GM04503 (cell line): ENCODE measurements at places on chromosomes 3 and 15.
A peak's percentile ranks its signal among the peaks of the same experiment; 100 is the strongest.

GRCh38 chr3:118036215-118036614 lies 998.4 kb downstream of the IGSF11 start:
- DNase-seq = no peak

- peak; percentile 92 for DNase-seq
Measured at GRCh38 chr3:174295306-174296092, 563.6 kb upstream of the NAALADL2 start.

DNA sequence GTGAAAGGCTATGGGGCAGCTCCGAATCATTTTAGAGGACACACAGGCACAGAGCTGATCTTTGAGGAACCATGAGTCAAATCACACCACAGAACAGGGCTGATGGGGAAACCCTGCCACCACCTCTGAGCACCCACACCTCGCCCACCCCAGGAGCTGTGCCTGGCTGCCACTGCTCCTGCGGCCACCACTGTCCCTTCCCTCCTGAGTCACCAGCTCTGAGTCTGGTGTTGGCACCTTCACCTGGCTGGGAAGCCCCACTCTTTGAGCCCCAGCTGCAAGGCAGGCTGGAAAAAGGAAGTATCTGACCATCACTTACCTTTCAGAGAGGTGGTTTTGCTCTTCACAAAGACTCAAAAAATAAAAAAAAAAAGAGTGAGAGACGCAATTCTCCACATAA lies 63.6 kb upstream of the MEF2A start:
- DNase-seq = no peak

DNA sequence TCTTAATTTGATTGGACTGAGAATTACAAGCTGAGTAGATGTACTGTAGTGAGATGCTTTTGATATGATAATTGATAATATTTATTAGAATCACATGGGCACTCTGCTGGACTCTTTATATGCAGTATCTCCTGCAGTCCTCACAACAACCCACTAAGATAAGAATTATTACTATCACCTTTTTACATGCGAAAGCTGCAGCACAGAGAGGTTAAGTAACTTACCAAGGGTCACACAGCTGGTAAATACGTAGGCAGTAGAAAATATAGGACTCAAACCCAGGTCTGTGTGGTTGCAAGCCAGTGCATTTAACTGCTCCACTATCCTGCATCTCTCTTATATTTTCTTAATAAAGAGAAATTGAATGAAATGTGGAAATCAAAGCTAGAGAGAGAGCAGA lies 392.8 kb upstream of the RORA start:
- no peak for DNase-seq

GRCh38 chr3:169955406-169955805 lies 11.2 kb upstream of the SEC62 start:
- no peak for DNase-seq

- DNase-seq = no peak
Measured at GRCh38 chr3:65785065-65785645, 253.6 kb downstream of the MAGI1 start.

GRCh38 chr3:184470551-184470950 lies 90.7 kb downstream of the CHRD start:
- no peak for DNase-seq

- no peak for DNase-seq
Measured at GRCh38 chr15:29568840-29569532, 253.3 kb downstream of the TJP1 start.

- no peak for DNase-seq
Measured at GRCh38 chr15:58403581-58403980, 28.2 kb upstream of the LIPC start.

DNA sequence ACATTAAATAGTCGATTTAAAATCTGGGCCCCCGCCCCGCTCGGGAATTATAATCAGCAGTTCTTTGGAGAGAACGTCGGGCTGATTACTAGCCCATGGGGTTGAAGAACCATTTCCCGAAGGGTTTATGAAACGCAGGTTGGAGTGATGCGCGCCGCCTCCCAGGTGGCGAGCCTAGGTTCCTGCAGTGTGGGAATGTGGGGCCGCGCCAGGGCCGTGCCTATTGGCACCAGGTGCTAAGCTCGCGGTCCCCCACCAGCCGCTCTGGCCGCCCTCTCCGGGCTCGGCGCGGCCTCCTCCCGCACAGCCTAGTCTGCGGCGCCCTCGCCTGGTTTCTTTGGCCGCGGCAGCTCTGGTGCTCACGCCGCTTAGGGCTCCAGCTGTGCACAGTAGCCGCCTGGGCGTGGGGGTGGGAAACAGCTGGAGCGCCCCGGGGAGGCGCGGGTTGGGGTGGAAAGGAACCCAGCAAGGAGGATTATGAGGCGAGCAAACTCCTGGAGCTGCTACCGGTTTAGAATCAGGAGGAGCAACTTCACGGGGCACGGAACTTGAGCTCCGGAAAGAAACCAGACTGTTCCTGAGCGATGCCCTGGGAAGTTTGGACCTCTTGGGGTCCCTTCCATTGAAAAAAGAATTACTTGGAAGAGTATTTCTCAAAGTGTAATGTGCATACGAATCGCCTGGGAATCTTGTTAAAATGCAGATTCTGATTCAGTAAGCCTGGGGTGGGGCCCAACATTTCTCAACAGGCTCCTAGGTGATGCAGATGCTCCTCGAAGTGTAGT lies 5.6 kb upstream of the MECOM start:
- DNase-seq = no peak

GRCh38 chr15:78625606-78626280 lies 4.9 kb upstream of the CHRNA3 start:
- no peak for DNase-seq

- DNase-seq = no peak
Measured at GRCh38 chr3:128113817-128114794, 9.5 kb downstream of the RUVBL1 start.

DNA sequence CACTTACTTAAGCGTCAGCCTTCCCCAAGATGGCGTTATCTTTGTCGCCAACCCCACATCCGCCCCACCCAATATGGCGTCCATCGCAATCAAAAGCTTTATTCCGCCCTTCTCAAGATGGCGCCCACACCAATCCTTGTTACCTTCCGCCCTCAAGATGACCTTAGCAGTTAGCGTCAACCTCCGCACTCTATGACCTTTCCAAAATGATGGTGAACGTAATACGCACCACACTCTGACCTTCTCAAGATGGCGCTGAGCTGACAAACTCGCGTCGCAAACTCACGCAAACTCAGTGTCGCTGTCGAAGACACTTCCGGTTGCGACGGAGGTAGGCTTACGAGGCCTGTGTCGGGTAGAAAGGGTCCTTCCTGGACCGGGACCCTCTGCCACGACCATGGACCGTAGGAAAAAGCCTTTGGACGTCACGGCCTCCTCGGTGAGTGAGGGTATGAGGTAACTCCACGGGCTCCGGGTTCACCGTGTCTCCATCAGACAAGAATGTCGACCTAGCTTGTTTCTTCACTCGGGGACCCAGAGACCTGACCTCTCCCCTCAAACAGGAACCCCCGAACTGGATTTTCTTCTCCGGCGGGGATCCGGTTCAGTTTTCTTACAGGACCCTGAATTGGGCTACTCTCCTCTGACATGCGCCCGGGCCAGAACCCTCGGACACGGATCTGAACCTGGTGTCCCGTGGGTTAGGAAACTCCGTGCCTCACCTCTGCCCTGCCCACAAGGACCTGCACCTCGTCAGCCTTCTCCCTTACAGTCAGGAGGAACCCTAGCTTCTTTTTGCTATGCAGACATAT lies at the start of gene CCDC174:
Gene CCDC174, plus strand, starts transcription at position 323 of the 812 bp plus-strand sequence. Its CDS starts 75 bp downstream, at position 398.
- DNase-seq = peak; percentile 99

GRCh38 chr15:91368611-91369010 lies 268.6 kb downstream of the SV2B start:
- no peak for DNase-seq
